Stimulated activated CD4-positive, alpha-beta T cell treated with anti-CD3 and anti-CD28 coated beads, Interleukin-1b, Interleukin-23, amount 100 ng/mL, for 48 hours (primary cell): ENCODE measurements at places on chromosomes 6 and 20.

DNA sequence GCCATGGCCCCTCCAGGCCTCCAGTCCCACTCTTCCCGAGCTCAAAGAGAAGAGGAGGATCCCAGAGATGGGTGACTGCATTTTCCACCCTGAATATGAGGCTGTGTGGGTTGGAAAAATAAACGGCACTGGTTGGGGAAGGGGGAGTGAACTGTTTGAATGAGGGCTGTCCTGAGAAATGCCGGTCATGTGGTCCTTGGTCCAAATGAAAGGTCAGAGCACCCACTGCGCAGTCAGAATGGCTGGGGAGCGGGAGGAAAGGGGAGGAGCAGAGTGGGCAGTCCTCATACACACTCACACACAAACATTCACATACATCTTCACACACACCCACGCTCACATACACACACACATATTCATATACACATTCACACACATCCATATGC, 83.1 kb downstream of the MRPL14 start:
- no peak for DNase-seq

DNA sequence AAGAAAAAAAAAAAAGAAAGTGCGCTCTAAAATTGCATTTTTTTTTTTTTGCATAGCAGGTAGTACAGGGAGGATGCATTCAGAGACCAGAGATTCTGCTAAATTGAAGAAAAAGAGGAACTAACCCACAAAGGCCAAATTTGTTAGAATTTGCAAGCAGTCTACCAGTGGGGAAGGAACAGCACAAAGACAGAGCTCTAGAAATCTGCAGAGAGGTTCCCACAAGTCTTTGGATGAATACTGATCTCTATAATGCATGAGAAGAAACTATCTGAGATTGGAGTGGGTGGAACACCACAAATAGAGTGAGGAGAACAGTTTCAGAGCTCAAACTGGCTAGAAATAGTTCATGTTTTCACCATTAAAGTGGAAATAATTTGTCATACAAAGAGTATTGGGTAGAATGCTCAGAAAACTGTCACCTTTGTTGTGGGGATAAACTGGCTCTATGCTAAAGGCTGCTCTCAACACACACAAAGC, 79.6 kb upstream of the AHI1 start:
- no peak for DNase-seq

DNA sequence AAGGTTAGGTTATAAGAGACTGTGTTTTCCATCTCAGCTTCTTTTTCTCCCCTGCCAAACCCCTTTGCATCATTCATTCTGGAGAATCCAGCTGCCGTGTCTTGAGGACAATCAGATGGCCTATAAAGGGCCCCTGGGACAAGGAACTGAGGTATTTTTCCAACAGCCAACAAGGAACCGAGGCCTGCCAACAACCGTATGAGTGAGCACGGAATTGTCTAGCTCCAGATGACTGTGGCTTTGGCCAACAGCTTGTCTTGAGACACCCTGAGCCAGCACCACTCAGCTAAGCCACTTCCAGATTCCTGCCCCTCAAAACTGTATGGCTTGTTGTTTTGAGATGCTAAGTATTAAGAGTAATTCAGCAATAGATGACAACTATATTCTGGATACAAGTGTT, 433.7 kb upstream of the HSF2 start:
- no peak for DNase-seq

DNA sequence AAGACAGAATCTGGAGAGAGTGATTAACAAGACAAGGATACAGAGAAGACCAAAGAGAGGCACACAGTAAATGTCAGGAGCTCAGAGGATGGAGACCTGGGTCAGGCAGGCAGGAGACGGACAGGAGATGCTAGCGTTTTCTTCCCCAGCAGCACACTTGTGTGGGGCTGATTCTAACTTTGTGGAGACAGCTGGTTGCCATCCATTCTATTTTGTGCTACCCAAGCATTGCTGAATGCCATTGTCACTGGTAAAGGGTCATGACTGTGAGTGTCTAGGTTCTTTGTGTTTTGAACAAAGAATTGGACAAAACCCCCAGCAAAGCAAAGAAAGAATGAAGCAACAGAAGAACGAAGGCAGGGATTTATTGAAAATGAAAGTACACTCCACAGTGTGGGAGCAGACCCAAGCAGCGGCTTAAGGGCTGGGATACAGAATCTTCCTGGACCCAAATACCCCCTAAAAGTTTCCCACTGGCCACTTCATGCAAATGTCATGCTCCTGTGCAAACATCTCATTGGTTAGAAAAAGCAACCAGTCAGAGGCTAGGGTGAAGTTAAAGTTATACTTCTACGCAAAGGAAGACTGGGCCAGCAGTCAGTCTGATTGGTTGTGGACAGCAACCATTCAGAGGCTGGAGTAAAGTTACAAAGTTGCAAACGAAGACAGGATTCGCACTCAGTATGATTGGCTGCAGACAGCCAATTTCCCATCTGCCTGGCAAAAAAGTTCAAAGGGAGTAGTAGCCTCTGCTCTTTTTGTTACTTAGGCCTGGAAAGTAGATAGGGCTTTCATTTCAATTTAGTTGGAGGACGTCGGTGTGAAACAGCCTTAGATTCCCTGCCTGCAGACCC, 17.5 kb downstream of the PTK7 start:
- DNase-seq: no peak

- DNase-seq: no peak
Observed at GRCh38 chr6:118511930-118512715, 36.0 kb upstream of the PLN start.

- DNase-seq: no peak
Observed at GRCh38 chr6:44582930-44583329, 195.4 kb downstream of the CDC5L start.

- DNase-seq: no peak
Observed at GRCh38 chr20:9374072-9374471, 140.3 kb upstream of the LAMP5 start.

- no peak for DNase-seq
Observed at GRCh38 chr6:25963426-25964123, 973 bp downstream of the TRIM38 start.
